T1000 (cell line): ENCODE measurements at places on chromosomes 13 and 19.

DNA sequence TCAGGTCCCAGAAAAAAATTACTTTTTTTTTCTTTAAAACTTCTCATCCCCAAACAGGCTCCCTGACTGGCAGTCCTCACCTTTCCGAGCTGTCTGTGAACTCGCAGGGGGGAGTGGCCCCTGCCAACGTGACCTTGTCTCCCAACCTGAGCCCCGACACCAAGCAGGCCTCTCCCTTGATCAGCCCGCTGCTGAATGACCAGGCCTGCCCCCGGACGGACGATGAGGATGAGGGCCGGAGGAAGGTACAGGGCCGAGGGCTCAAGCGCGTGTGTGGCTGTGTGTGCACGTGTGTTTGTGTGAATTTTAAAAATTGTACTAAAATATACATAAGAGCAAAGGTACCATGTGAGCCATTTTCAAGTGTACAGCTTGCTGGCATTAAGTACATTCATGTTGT is 167.6 kb downstream of the STK24 start:
- no peak for DNase-seq

DNA sequence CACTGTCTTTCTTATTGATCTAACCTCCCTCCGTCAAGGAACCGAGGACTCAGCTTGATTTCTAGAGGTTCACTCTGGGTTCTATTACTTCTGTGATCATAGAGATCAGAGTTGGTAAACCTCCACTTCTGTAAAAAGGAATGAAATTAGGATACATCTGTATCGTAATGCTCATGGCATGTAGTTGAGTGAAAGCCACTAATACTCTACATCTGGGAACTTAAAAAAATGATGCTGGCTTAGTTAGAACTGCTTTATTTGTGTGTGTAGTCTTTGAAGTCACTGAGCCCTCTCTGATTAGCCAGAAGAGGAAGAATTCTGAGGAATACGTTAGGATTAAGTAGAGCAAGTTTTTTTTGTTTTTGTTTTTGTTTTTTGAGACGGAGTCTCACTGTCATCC is 140.8 kb downstream of the GGACT start:
- DNase-seq, result no peak

DNA sequence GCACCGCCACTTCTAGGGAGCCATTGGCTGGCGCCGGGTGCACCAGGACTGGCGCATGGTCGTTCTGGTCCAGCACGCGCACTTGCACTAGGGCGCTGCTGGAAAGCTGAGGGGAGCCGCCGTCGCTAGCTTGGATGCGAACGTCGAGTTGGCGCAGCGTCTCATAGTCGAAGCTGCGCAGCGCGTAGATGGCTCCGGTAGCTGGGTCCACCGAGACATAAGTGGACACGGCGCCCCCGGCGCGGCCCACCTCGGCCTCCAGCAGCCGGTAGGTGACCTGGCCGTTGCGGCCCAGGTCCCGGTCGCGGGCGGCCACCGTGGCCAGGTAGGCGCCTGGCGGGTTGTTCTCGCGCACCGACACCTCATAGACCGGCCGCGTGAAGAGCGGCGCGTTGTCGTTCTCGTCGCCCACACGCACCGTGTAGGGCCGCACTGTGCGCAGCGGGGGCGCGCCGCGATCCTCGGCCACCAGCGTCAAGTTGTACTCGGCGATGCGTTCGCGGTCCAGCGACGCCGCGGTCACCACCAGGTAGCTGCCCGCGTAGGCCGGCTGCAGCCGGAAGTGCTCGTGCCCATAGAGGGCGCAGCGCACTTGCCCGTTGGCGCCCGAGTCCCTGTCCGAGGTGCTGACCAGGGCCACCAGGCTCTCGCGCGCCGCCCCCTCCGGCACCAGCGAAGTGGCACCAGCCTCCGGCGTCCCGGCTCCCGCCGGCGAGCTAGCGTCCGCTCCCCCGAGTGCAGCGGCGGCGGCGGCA is 1.7 kb downstream of the PCDH8 start:
- no peak for DNase-seq

DNA sequence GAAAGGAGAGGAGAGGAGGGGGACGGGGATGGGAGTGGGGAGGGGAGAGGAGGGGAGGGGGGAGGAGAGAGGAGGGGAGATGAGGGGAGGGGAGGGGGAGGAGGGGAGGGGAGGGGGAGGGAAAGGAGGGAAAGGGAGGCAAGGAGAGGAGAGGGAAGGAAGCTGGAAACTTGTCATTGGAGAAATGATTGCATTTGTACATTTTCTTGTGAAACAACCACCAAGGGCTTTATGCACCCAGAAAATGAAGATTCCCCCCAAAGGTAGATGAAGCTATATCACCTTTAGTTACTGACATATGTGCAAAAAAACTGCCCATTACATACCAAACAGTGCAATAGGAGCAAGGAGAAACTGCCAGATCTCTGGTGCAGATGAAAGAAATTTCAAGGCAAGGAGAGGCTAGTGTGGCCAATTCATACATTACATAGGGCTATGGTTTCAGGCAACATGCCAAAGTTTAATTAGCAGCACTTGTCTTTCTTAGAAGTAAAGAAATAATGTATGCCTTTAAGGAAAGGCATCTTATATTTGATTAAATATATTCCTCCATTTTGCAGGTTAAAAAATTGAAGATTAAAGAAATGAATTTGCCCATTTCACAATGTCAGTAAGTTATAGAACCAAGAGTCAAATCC is 49.5 kb upstream of the STK24 start:
- DNase-seq, result no peak

- DNase-seq, result no peak
These were observed 42.4 kb downstream of the UQCRFS1 start for GRCh38 chr19:29170554-29170953.

DNA sequence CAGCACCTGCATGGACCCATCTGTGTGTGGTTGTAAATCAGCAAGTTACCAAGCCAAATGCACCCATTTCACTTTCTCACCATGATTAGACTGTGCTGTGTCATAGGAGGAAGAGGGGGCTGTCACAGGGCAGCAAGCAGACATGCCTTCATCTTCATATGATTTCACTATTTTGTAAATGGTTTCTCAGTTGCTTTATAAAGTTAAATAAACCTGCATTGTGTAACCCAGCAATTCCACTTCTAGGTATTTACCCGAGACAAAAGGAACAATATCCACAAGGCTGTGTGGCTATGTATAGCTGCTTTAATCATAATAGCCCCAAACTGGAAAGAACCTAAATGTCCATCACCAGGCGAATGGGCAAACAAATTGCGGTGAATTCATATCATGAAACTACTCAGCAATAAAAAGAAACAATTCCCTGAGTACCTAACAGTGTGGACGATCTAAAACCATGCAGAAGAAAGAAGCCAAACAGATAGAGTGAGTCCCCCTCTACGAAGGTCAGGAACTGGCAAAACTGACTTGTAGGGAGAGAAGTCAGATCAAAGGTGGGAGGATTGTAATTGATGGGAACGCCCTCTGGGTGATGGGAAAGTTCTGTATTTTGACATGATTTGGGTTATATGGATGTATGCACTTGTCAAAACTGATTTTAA is 185.4 kb downstream of the COL4A1 start:
- no peak for DNase-seq

- DNase-seq, result no peak
These were observed 33.7 kb downstream of the UBL3 start for GRCh38 chr13:29816715-29817114.

GRCh38 chr13:97502706-97503105 is 68.7 kb downstream of the RAP2A start:
- DNase-seq, result no peak

- DNase-seq, result no peak
These were observed 8.8 kb upstream of the METTL21C start for GRCh38 chr13:102703726-102704035.

DNA sequence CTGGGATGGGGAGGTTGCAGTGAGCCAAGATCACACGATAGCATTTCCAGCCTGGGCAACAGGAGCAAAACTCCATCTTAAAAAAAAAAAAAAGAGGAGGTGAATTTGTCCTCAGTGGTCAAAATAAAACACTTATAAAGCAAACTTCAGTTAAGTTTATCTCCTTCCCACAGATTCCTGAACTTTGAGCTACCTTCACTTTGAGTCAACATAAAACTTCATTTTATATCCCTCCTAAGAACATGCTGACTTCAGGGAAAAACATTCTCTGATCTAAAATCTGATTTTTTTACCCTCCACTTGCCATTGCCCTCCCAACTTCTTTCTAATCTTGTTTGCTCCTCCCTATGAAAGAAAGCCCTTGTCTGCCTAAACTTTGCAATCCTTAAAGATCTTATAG is 59.0 kb downstream of the ZNF429 start:
- no peak for DNase-seq

- no peak for DNase-seq
These were observed 14.6 kb downstream of the CBLC start for GRCh38 chr19:44792281-44792680.

DNA sequence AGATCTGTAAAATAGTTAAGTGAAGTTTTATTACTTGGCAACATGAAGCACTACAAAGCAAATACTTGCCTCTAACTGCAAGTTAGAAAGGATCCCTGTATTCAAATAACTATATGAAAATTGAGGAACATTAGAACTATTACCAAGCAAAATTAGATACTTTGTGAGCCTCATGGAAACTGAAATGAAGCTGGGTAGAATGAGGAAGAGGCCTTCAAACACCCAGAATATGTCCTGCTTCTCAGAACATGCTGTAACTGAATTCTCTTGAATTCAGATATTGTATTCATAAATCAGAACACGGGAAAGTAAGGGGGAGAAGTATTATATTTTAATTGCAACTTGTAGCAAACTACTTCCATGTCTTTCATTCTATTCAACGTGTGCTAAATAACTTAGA is 947.9 kb downstream of the PCDH17 start:
- DNase-seq, result no peak

DNA sequence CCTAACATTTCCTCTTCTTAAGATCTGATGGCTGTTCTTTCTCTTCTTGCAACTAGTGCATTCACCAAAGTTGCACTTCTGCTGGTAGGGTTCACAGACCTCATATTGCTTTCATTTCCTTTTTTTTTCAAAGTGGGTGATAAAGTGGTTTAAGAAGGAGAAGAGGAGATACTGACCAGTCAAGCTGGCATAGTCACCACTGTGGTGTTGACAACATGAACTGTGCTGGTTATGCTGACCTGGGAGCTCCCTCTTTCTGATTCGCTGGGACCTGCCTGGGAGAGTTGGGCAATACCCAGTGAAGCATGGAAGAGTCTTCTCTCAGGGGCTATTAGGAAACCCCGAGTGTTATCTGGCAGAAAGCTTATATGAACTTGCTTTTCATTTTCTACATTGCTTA is 222.9 kb downstream of the SLITRK5 start:
- no peak for DNase-seq

DNA sequence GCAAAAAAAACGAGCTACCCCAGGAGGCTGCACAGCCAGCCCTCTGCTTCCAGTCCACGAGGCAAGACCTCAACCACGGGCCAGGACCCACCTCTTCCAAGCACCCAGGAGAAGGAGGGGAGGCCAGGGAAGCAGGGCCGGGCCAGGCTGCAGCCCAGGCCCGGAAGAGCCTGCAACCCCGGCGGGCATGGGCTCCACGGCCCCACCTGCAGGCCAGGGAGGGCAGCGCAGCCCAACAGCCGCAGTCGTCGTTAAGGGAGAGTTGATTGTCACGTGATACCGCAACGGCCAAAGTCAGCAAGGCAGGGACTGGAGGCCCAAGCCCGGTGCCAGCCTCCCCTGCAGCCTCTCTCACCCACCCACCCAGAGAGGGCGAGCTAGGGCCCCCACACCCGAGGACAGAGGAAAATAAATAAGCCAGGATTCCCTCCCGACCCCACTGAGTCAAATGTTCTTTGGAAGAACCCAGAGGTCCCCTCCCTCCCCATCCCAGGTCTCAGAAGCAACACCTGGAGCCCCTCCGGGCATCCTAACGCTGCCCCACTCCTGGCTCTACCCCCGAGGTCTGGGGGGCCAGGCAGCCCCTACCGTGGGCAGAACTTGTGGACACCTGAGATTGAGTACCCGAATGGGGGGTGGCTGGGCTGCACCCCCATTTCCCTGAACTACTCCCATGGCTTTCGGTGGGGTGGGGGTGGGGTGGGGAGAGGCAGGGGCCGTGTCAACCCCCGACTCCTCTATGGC is 5.2 kb upstream of the REXO1 start:
- DNase-seq, result peak; percentile 85

- DNase-seq, result no peak
These were observed 316.2 kb upstream of the HTR2A start for GRCh38 chr13:47213047-47213446.

DNA sequence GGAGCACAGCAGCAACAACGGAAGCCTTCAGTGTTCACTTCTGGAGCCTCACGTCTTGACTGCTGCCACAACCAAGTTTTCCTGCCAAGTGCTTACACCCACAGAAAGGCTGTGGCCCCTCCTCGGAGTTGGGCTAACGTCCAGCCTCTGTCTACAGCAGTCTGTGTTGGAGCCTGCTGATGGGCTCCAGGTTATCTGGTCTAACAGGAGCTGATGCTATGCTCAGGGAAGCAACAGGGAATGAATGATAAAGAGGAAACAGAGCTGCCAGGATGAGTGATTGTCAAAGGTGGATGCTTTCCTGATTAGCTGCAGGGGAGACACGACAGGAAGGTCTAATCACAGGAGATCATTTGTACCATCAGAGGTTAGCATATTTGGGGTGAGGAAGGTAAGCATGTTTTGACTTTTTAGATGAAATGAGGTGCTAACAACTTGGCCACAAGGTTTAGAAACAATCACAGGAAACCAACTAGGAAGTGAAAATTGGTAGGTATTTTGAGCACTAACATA is 53.8 kb upstream of the RCBTB2 start:
- no peak for DNase-seq

DNA sequence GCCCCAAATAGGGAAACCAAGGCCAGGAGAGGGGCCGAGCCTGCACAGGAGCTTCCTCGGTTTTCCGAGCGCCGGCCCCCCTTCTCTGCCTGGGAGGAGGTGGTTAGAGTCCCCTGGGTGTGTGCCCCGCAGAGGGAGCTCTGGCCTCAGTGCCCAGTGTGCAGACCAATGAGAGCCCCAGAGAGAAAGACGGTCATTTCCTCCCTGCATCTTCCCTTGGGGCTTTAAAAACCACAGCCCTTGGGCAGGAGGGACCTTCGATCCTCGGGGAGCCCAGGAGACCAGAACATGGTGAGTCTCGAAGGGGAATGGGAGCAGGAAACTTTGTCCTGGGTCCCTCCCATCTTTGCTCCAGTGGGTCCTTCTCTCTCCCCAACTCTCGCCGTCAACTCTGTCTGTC is at the start of gene C5AR1:
Gene C5AR1 (plus strand): TSS at position 254 of the 400 bp plus-strand sequence. CDS start 35 bp downstream, at position 289.
- no peak for DNase-seq

GRCh38 chr19:17061691-17062090 is 13.6 kb downstream of the HAUS8 start:
- DNase-seq, result no peak

DNA sequence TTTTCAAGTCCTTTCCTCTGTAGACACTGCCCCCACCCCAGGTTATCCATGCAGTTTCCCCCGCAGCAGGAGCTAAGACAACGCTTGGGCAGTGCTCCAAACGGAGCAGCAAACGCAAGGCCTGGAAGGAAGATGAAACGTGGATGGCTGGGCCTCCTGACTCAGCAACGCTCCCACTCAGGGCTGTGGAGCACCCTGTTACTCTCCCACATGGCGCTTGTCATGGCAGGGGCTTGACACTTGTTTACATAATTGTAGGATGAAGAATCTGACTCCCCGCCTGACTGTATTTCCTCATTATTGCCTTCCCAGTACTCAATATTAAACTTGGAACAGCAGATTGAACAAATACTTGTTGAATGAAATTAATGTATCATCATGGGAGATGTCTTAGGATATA is 799 bp upstream of the C1QTNF9B start:
- no peak for DNase-seq

- DNase-seq, result no peak
These were observed 63.7 kb upstream of the F7 start for GRCh38 chr13:113041896-113042295.
